ENCODE measurements at places on chromosomes 4 and X. TPM values are rescaled to one million over a fixed set of nuclear protein-coding genes. Genes with fewer than 3 reads are reported as not detected.
A peak's percentile ranks its signal among the peaks of the same experiment; 100 is the strongest.

The DUSP9 gene
- not detected for total RNA-seq

The ODAPH gene
- 0.13 TPM for total RNA-seq

The DGKQ gene
- 12.5 TPM for total RNA-seq

The NKX3-2 gene
- 7.5 TPM for total RNA-seq

DNA sequence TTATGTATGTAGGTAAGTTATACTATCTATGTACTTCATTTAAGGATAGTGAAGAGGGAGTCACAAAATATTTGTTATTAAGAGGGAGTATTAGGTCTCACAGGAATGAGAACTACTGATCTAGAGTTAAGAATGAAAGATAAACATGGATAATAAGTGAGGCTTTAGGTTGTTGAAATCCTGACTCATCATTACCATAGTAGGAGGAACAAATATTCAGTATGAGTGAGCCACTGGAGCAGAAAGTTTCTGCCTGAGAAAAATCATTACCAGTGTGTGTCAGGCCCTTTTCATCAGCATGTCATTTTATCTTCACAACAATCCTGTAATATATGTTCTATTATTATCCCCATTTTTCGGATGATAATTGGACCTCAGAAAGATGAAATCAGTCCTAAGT is 27.2 kb upstream of the IGSF1 start:
- DNase-seq = no peak

GRCh38 chr4:76811604-76812412 is 86.1 kb downstream of the SOWAHB start:
- peak; percentile 27 for DNase-seq

DNA sequence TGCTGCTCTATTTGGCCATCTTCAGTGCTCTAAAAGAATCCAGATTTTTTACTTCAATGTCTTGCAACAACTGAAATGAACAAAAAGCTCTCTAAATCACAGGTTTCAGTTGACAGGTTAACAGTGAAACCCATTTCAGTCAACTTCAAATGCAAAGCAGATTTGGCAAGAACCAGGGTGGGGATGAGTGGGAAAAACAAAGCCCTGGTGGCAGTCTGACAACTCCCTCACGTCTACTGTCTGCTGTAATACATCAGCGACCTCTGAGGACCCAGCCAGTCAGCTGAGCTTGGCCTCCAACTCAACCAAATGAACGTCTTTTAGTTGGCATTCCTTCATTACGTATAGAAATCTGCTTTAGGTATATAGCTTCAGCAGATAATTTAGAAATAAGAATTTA is 95.8 kb downstream of the COL25A1 start:
- DNase-seq = peak; percentile 14
